ENCODE measurements at places on chromosomes 3 and 15.

- DNase-seq = no peak
Measured at GRCh38 chr3:172147113-172147818, 107.9 kb downstream of the FNDC3B start.

- DNase-seq = no peak
Measured at GRCh38 chr3:112149136-112149535, 16.1 kb upstream of the GCSAM start.

DNA sequence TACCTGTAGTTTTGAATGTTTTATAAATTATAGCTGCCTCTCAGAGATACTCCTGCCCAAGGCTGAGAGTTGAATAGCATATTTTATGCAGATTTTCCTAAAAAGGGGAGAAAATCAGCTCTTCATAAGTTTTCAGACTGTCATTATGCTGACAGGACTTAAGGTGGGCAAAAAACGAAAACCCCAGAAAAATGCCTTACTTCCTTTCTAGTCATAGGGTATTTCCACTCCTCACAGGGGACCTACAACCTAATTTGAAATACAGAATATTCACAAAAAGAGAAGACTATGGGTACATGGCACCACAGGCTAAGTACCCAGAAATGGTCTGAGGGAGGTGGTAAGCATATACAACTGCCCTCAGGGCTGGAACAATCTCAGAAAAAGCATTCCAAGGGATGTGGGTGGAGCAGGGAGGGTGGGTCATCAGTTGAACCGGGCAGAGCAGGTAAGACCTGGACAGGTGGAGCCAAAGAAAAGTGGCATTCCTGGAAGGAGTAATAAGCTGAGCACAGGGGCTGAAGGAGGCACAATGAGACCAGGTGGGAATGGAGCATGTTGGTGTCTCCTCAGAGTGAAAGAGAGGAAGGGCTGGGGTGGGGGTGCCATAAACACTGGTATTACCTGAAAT is 10.6 kb upstream of the OXSR1 start:
- DNase-seq = no peak

DNA sequence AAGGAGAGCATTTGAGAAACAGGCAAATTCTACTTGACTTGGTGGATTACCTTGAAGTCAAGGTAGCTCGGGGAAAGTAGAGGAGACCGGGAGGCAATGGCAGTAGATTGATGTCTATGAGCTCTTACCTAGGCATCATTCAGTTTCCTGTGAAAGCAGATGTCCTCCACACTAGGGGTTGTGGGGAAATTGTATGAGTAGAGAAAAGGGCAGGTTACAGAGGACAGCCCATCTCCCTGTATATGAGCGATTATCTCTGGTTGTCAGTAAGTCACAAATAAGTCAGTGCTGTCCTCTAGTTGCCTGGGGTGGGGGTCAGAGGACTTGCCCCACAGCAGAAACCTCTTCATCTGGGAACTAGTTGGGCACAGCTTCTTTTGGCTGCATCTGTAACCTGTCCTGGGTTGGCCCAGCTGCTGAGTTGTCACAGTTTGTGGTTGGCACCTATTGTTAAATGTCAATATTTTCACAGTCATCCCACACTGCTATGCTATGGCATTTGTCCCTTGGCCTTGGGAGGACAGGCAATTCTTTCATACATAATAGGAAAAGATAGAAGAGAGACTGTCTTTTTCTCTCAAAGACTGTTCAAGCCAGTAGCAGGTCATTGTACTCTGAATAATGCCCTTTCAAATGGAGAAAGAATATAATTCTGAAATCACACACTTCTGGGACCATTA is 53.6 kb upstream of the LRRFIP2 start:
- no peak for DNase-seq

DNA sequence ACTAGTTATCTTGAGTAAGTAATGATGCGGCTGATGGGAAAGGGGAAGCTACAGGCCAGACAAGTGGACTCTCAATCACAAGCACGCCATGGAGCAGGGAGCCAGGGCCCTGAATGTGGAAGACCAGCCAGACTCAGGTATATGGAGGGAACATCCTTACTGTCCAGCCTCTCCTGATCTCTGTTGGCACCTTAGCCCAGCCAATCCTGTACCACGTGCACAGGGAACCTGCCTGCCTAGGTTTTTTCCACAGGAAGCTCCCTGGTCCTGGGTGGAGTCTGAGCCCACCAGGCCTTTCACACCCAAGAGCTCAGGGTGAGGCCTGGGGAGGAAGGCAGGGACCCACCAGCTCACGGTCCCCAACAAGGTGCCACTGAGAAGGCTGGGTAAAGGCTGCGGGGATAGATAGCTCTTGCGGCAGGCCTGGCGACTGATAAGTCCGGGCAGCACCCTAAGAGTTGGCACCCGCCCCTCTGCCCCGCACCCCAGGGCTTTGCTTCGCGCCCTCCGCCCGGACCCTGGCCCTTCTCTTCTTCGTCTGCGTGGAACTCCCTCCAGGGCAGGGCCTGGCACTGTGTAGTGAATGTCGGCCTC is 933 bp upstream of the APEH start:
- peak; percentile 23 for DNase-seq

- DNase-seq = no peak
Measured at GRCh38 chr3:128854475-128854874, 24.9 kb upstream of the ACAD9 start.

- peak; percentile 3 for DNase-seq
Measured at GRCh38 chr3:167691366-167691765, 37.6 kb upstream of the WDR49 start.

DNA sequence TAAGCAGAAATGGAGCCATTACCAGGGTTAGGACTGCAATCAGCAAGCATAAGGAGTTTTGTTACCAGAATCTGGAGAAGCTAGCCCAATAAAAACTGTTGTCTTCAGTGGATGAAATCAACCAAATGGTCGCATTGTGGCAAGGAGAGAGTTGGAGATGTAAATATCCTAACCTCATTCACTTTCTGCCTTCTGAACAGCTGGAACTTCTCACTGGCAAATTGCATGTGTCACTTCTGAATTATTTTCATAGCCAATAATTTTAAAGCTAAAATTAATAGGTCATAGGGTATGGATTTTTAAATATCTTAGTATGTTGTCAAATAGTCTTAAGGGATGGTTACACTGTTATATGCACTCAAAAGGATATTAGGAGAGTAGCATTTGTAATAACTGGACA is 121.6 kb downstream of the SUCNR1 start:
- DNase-seq = no peak

GRCh38 chr3:186790261-186790981 is 7.0 kb downstream of the EIF4A2 start:
- DNase-seq = no peak

DNA sequence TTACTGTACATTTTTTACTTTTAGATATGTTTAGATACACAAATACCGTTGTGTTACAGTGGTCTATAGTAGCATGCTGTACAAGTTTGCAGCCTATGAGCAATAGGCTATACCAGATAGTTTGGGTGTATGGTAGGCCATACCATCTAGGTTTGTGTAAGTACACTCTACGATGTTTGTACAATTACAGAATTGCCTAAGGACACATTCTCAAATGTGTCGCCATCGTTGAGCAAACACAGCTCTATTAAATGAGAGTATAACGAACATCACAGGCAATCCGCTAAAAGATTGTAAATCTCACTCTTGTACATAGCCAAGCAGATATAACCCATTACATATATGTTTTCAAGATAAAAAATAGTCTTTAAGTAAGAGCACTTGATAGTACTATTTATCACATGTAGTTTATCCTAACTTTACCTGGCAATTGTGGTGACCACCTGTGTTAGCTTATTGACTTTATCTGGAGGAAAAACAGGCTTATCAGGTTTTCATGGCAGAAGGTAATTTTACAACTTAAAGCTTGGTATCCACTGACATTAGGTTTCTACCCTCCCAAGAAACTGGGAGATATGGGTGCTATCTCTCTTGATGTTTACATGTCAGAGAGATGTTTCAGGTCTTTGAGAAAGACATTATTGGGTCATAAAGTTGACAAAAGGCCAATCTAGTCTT is 898.7 kb downstream of the NSUN3 start:
- no peak for DNase-seq

Data from activated T-cell treated with anti-CD3 and anti-CD28 coated beads for 48 hours (primary cell).